ENCODE measurements at places on chromosomes 6 and 20.

DNA sequence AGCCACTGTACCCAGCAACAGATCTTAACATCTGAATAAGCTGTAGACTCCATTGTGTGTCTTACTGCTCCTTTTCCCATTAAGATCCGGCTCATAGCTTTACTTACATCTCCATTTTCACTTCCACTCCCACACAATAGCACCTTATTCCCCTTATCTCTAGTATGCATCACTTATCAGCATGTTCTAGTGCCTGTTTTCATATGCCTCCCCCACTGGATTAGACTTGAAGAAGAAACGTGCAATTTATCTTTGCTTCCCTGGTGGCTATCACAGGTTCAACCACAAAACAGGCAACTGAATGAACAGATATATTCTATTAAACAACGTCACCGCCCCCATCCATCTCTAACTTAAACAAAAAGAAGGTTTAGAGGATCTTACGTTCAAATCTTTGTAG is 12.1 kb downstream of the SSR1 start:
- no peak for DNase-seq

GRCh38 chr20:22106308-22106938 is 401.0 kb downstream of the PAX1 start:
- peak; percentile 47 for DNase-seq

GRCh38 chr6:106974999-106975737 is 639 bp upstream of the CD24 start:
- peak; percentile 69 for DNase-seq

DNA sequence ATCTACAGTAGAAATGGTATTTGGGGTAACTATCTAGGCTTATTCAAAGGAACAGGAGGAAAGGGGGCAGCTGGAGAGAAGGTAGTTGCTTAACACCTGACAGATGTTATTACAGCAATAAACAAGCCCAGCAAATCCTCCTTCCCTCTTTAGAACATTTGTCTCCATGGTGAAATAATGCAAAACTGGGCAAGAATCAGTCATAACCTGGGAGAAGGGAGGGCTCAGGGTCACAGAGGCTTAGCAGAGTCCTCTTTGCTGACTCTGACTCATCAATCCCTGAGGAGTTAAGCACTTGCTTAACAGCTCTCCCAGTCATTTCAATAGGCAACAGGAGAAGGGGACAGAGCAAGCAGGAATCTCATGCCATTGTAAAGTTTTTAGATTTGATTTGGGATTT is 230.3 kb downstream of the IBTK start:
- DNase-seq = no peak

DNA sequence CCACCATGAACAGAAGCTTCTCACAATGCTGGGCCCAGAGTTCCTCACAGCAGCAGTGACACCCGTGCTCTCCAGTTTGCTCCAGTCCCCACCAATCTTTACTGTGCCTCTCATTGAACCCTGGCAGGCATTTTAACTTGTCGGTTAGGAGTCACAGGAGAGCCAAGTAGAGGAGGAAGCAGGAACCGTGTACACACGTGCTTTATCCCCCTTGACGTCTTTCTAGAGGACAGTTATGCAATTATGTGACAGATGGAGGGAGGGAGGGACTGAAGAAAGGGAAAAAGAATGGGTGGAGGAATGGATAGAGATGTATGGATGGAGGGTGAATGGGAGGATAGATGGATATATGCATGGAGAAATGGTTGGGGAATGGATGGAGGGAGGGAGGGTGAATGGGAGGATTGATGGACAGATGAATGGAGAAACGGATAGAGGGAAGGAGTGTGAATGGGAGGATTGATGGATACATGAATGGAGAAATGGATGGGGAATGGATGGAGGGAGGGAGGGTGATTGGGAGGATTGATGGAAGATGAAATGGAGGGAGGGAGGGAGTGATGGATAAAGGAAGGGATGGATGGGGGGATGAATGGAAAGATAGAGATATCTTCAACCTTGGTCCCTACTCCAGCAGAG is 26.0 kb downstream of the RBM38 start:
- DNase-seq = no peak

GRCh38 chr6:14573267-14573666 is 455.7 kb downstream of the CD83 start:
- DNase-seq = no peak

GRCh38 chr20:44651434-44651683 is 140 bp downstream of the ADA start:
- DNase-seq = no peak

GRCh38 chr6:7909323-7910276 is 988 bp downstream of the TXNDC5 start:
- peak; percentile 18 for DNase-seq

DNA sequence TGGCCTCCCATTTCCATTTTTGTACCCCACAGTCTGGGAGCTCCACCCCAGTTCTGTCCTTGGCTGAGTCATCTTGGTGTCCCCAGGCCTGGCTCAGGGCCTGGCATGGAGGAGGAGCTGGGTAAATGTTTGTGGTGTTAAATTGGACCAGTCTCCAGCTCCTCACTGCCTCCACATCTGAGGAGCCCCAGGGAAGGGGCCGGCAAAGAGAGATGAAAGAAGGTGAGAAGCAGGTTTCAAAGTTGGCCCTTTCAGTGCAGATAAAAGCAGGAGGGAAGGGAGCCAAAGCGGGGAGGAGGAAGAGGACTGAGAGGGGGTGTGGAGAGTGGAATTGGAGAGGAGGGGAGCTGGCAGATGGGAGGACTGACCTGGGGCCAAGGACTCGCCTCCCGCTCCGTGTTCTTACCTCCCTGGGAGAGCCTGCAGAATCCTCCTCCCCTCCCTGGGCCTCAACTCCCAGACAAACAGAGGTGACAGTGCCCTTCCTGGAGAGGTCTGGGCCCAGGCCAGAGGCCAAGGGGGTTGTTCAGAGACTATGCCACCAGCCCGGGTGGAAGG is 89.0 kb downstream of the CD40 start:
- no peak for DNase-seq

DNA sequence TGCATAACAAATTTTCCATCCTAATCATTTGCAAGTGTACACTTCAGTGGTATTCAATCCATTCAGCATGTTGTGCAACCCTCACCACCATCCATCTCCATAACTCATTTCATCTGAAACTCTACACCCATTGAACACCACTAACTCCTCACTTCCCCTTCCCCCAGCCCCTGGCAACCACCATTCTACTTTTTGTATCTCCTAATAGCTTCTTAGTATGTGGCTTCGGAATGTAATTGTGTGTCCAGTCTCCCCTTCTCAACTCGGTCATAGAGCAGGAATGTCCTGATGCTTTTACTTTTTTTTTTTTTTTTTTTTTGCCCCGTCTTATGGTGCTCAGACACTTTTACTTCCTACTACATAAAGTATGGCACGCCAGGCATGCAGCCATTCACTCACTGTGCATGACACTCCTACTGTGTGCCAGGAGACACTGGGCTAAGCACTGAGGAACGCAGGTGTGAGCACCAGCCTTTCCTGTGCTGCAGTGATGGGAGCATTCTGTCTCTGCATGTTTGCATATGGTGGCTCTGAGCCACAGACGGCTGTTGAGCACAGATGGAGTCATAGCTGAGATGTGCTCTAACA is 15.3 kb downstream of the HCK start:
- no peak for DNase-seq

DNA sequence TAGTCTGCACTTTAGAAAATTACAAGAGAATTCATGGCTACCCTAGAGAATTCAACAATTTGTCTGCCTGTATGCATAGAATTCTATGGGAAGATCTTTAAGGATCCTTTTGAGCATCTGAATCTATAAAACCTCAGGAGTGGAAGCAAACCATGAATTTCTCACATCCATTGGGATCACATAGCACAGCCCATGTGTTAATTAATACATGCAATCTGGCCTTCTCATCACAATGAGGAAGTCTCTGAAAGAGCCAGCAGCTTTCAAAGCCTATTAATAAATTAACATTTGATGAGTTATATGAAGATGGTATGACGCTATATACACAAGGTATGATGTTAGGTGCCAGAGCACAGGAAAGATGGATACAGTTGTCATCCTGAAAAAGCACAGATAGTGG is 24.7 kb downstream of the NDUFAF4 start:
- DNase-seq = no peak

DNA sequence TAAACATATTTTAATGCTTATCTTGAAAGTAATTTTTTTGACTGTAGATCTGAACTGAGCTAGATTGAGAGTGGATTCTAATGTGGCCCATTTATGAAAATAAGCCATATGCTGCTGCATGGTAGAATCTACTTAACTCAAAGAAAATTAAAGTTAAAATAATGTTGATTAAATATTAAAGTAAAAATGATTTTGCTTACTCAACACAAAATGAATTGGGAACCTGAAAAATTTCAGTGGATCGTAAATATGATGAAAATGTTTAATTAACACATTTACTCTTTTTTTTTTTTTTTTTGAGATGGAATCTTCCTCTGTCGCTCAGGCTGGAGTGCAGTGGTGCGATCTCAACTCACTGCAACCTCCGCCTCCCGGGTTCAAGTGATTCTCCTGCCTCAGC is 144.5 kb upstream of the HMGN3 start:
- no peak for DNase-seq

GRCh38 chr6:72322771-72323170 is 299.1 kb upstream of the KCNQ5 start:
- DNase-seq = no peak

- peak; percentile 41 for DNase-seq
Measured at GRCh38 chr20:49853640-49854039, 41.0 kb downstream of the SLC9A8 start.

- no peak for DNase-seq
Measured at GRCh38 chr6:9511157-9511556, 903.7 kb downstream of the TFAP2A start.

DNA sequence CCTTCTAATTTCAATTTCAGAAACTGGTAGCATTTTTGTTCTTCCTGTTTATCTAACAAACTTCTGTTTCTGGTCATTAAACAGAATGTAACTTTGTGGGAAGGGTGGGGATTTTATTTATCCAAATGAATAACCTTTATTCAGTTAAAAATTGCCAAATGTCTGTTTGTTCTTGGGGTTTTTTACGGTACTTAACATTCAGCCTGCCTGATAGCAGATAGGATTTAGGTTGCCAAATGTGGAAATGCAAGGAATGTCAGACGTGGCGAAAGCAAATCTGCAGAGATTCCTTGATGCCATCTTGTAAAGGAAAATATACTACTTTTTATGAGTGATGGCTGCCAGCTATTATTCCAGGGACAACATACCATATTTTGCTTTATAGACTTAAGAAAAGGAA is 95.7 kb downstream of the LYRM2 start:
- no peak for DNase-seq

GRCh38 chr6:154767003-154767723 is 33.9 kb downstream of the SCAF8 start:
- DNase-seq = no peak

- no peak for DNase-seq
Measured at GRCh38 chr6:42106112-42107023, 36.1 kb downstream of the C6orf132 start.

DNA sequence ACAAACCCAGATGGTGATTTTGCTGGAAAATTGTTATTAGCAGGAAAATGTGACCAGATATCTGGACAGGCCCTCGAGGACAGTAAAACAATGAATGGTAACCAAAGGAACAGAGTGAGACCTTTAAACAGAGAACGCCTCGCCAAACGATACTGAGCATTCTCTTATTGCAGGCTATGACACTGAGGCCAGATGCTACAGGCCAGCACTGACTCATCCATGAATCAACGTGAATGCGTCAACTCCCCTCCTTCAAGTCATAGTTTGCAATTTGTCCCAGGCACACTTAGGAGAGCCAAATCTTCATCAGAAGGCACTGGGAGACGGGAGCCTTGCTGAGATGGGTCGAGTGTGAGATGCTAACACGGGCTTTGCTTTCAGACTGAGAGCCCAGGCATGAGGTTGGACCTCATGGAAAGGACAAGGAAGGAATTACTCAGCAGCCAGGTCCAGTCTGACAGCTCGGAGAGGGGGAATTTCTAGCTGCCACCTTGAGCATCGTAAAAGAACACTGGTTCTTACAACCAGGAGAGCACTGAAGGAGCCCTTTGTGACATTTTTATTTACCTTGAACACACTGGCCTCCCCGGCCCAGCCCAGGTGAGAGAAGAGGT is 60.7 kb downstream of the BMP7 start:
- no peak for DNase-seq

GRCh38 chr6:3367630-3368029 is 89.2 kb downstream of the SLC22A23 start:
- DNase-seq = no peak

DNA sequence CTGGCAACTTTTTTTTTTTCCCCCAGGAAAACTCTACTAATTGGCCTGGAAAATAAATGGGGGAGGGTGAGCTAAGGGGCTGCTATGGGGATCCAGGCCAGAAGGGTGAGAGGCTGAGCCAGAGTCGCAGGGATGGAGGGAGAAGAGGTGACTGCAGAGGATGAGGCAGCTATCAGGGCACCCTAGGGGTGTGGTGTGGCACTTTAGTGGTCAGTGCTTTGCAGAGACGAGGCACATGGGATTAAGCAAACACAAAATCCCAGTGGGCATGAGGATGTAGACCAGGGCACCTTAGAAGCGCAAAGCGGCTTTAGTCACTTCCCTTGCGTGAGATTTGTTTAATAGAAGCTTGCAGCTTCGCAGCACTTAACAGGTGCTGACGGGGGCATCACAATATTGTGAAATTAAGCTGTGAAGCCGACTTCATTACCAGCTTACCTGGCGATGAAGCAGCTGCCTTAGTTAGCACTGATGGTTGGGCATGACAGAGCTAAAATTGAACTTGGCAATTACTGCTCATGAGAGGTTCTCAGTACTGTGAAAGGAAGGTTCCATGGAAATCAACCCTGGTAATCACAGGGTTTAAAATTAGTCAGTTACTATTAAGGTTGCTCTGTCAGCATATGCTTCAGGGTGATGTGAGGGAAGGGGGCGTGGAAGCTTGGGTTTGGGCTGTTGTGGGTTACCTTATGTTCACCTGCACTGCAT is 26.0 kb downstream of the TOX2 start:
- no peak for DNase-seq

DNA sequence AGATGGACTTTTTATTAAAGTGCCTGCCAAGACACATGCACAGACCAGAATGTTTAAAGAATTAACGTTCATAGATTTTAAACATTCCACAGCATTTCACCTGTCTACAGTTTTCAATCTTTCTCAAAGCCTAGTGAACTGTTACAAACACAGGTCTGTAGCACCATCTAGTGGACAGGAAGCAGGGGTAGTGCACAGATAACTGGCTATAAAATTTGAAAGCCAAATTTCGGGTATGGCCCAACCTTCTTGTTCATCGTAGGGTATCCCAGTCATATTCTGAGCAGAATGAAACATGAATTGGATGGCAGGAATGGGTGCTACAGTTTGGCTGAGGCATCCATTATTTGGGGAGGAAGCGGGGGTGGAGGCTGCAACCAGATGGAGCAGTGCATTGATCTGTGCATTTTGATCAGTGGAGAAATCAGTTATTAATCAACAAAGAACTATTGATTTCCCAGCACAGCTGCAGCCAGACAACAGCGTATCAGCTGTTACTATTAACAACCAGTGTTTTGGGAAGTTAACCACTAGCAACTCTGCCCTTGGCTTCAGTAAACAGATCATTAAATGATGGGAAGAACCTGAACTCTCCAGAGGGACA is 56.1 kb upstream of the B3GAT2 start:
- DNase-seq = peak; percentile 76

DNA sequence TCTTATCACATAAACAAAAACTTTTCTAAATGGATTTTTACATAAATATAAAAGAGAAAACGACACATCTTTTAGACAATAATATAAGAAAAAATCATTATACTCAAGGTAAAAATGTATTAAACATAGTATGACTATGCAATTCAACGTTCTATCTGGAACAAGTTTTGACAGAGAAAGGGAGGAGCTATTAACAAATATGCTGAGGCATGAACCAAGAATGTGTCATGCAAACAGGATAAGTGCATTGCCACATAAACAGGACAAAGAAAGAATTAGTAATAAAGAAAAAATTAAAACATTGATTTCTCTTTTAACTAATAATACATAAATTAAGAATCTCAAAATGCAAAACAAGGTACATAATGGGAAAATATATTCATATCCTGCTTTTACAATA is 1353.4 kb upstream of the GJE1 start:
- no peak for DNase-seq

Measured in SK-N-DZ (cell line).